ENCODE measurements at places on chromosomes 3 and 15. TPM values are rescaled to one million over a fixed set of nuclear protein-coding genes. Genes with fewer than 3 reads are reported as not detected.

CEP70 gene
- total RNA-seq, result 19.0 TPM

GRCh38 chr3:120192579-120192978, 92.4 kb downstream of the GPR156 start:
- DNase-seq, result no peak

GOLGA6L10 gene
- total RNA-seq, result 0.11 TPM

C3orf85 gene
- total RNA-seq, result not detected

- no peak for DNase-seq
These were observed 30.9 kb downstream of the CCNL1 start for GRCh38 chr3:157128771-157129681.

- DNase-seq, result no peak
These were observed 52.9 kb upstream of the PLCL2 start for GRCh38 chr3:16831846-16832245.

LRRC2 gene
- total RNA-seq, result 122 TPM

DNA sequence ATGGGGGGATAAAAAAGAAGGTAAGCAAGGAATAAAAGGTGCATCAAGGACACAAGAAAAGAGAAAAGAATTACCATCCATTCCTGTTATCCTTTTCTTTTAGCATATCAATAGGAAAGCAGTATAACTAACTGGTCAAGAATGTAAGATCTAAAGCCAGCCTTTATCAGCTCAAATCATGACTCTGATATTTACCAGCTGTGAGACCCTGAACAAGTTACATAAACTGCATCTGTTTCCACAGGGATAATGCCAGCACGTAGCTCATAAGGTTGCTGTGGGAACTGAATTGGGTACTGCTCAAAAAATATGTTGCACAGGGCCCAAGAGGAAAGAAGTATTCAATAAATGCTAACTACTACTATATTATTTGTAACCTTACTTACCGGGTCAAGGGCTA, 1092.2 kb upstream of the CFAP20DC start:
- no peak for DNase-seq

MASP1 gene
- 144 TPM for total RNA-seq

DNA sequence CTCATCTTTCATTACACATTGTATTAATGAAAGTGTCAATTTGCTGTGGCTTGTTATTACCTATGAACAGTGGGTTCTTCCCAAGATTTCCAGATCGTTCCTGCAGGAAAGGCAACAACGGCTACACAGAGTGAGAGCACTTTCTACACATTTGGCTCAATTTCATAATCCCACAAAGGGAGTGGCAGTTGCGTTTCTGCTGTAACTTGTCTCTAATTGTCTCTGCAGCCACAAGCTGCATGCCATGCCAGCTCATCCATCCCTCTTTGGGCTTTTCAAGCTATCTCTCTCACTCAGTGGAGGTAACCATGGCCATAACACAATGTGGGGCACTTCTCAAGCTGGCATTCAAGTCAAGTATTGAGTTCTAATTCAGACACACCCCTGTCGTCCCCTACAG, 27.7 kb upstream of the CPNE4 start:
- no peak for DNase-seq

Measured in Right ventricle myocardium superior (tissue), 1 donor.